ENCODE measurements at places on chromosomes 13 and 19. TPM values are rescaled to one million over a fixed set of nuclear protein-coding genes. Genes with fewer than 3 reads are reported as not detected.

Gene GPR183
- total RNA-seq: not detected

Gene MYDGF
- total RNA-seq: 77.3 TPM

Gene TNFRSF19
- total RNA-seq: not detected

Gene SIAH3
- not detected for total RNA-seq

Gene C2CD4C
- 0.44 TPM for total RNA-seq

Gene SUPT5H
- 175 TPM for total RNA-seq

Gene C19orf67
- total RNA-seq: 1.4 TPM

Gene C19orf85
- total RNA-seq: not detected

Gene STOML3
- total RNA-seq: not detected

Gene SELENOV
- not detected for total RNA-seq

Gene ZNF723
- not detected for total RNA-seq

Gene PALM3
- not detected for total RNA-seq

Gene SBSN
- total RNA-seq: not detected

Gene MYO1F
- total RNA-seq: 14.9 TPM

Gene EFNB2
- 0.31 TPM for total RNA-seq

Gene DCLK1
- total RNA-seq: not detected

Gene IQCN
- 1.1 TPM for total RNA-seq

Gene ERICH4
- not detected for total RNA-seq

Gene SIGLEC9
- total RNA-seq: not detected

Gene CD33
- not detected for total RNA-seq

Gene ZNF724
- total RNA-seq: 30.8 TPM

Gene ZFP14
- 6.2 TPM for total RNA-seq

Gene GAPDHS
- not detected for total RNA-seq

Gene RAB8A
- 138 TPM for total RNA-seq

Gene OCEL1
- total RNA-seq: 38.8 TPM

Gene LRRC63
- not detected for total RNA-seq

Gene PLIN4
- 0.32 TPM for total RNA-seq

Gene POSTN
- not detected for total RNA-seq

Gene FCGBP
- 1.1 TPM for total RNA-seq

Gene ACTMAP
- total RNA-seq: 52.1 TPM

Gene WDFY2
- total RNA-seq: 18.1 TPM

Gene RPS16
- total RNA-seq: 3,661 TPM

Gene SMIM44
- not detected for total RNA-seq

Gene C5AR1
- not detected for total RNA-seq

Gene CERS1
- total RNA-seq: not detected

Gene DDA1
- 57.9 TPM for total RNA-seq

Gene SPACA6
- total RNA-seq: 2.5 TPM

Gene KIR2DL3
- total RNA-seq: not detected

Gene CAPN12
- total RNA-seq: 2.6 TPM

Gene ZNF610
- total RNA-seq: 2.6 TPM

Gene TRIP10
- total RNA-seq: 19.9 TPM

Gene CACNG8
- not detected for total RNA-seq

Gene PLPP2
- total RNA-seq: 0.80 TPM

Gene NLRP7
- total RNA-seq: 8.8 TPM

Gene ZNF264
- total RNA-seq: 12.6 TPM

Gene CRYL1
- total RNA-seq: 0.57 TPM

Gene PGLYRP1
- total RNA-seq: not detected

Gene GJA3
- not detected for total RNA-seq

Data from OCI-LY7 (cell line).